ENCODE measurements at places on chromosomes 11 and 22.

DNA sequence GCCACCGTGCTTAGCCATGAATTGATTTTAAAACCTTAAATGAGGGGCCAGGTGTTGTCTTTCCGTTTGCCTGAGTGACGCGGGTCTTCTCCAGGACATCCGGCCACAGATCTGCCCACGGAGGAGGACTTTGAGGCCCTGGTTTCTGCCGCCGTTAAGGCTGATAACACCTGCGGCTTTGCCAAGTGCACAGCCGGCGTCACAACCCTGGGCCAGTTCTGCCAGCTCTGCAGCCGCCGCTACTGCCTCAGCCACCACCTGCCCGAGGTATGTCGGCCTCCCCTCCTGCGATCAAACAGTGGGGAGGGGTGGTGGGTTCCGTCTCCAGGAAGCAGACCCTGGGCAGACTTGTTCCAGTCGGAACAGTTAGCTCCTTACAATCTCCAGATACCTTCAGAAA lies 34.4 kb downstream of the IGHMBP2 start:
- no peak for DNase-seq

DNA sequence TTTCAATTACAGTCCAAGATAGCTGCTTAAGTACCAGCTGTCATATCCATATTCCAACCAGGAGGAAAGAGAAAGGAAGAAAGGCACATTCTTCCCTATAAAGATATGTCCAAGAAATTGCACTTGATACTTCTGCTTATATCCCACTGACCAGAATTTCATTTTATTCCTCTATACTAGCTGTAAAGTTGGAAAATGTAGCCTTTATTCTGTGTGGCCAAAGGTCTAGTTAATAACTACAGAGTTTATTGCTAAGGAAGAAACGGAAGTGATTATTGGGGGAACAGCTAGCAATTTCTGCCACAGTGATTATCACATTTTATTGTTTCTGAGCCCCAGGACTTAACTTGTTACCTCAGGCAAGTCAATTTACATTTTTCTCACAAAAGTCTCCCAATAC lies 213.8 kb downstream of the TTC28 start:
- DNase-seq, result no peak

GRCh38 chr11:62555464-62556107 lies 9.0 kb upstream of the AHNAK start:
- DNase-seq, result no peak

- DNase-seq, result no peak
Measured at GRCh38 chr11:46338636-46338987, 8.7 kb upstream of the DGKZ start.

DNA sequence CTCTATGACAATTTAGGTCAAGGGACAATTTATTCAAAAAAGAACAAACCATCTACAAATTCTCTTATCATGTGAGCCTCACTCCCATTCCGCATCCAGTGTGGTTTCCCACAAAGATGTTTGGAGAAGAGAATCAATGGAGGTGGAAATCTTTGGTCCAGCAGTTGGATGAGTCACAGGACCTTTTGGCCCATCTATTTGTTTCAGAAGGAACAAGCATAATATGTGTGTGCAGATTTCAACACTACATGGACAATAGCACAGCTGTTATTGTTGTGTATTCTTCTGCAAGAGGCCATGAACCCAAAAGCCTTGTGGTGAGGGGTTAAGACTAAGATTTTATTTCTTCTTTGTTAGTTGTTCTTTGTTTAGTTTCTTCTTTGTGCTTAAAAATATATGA lies 61.6 kb downstream of the OR10A6 start:
- no peak for DNase-seq

DNA sequence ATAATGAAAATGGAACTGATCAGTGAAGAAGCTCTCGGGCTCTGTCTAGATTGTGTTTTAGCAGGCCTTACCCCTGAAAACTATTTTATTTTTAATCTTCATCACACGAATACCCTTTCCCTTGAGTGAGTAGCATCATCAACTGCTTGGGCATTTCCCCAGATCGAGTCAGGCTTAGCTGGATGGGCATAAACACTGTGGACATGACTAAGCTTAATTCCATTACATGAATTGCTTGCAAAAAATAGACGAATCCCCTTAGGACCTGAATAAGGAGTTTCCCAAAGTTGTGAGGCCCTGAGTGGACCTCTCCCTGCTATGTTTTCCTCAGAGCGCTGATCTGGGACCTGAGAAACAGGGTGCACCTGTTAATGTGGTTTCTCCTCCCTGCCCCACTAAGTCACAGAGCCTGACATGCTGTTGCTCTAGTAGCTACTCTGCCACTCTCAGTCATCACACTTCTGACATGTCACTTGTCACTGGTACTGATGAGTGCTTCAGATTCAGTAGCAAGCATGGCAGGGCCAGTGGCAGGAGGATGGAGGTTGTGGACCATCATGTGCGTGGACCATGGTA lies 53.5 kb downstream of the ENDOD1 start:
- no peak for DNase-seq

DNA sequence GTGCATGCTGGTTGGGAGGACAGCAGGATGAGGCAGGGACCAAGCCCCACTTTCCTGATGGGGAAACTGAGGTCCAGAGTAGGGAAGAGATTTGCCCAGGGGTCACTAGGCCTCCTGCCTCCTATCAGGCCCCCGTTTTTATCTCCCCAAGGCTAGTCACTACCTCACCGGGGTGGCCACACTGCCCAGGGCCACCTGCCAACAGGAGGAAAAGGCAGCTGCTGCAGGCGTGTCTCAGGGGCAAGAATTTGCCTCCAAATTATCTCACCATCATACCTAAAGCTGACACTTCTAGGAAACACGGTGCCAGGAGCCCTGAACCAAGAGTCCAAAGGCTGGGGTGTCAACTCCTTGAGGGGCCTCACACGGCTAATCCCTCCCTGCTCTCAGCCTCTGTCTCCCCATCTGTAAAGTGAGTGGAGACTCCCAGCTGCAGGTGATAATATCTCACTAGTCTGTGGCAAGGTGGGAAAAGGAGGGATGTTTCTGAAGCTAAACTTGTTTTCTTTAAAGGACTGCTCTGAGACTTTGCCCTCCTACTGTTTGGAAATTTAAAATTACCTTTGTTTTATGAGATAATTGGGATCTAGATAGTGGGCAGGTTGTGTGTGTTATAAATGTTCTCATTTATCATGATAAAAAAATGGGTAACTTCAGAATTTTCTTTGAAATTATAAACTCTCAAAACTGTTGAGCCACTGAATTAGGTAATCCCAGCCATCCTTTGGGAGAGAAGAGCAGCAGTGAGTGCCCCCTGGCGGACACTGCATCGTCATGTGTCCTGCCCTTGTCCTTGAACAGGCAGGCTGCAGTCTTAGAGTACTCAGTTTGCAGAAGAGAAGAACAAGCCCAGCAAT lies 60.0 kb downstream of the MYO7A start:
- DNase-seq, result peak; percentile 66

DNA sequence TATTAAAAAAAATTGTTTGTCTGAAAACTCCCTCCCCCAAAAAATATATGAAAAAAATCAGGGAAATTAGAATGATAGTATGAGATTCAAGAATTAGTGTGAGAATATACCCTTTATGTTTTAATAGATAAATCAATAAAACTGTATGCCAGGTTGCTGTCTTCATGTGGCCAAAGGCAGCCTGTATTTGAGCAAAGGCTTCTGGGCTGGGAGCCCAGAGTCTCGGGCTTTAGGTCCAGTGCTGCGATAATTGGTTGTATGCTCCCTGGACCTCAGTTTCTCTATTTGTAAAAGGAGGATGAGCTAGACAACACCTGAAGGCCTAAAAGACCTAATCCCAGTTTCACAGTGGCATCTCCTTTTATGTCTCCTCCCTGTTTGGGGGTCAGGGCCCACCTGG lies 29.8 kb downstream of the THOC5 start:
- no peak for DNase-seq

- no peak for DNase-seq
Measured at GRCh38 chr11:83249445-83249844, 36.7 kb downstream of the CCDC90B start.

- no peak for DNase-seq
Measured at GRCh38 chr22:22010358-22010757, 27.8 kb upstream of the TOP3B start.

DNA sequence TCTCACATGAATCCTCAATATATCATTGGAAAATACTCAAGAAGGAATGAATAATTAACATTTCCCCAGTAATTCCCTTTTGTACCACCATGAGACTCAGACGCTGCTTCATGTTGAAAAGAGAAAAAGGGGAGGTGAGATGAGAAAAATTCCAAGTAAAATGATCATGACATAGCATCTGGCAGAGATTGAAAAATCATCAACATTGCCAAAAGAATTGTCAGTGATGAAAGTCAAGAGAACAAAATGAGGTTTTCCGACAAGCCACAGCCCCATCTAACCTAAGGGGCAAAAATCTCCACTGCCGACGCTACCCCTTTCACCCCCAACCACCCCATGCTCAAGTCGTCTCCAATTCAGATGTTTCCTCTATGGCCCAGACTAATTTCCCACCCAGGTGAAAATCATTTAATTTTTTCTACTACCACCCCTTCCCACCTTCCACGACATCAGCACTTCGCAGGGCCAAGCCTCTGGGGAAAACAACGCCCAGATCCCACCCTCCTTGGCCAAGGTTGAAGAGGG lies 1.2 kb downstream of the RAB6A start:
- no peak for DNase-seq

GRCh38 chr22:31103899-31104694 lies 3.3 kb downstream of the SELENOM start:
- no peak for DNase-seq

- no peak for DNase-seq
Measured at GRCh38 chr22:49664891-49665290, 162.8 kb downstream of the BRD1 start.

GRCh38 chr11:16791191-16791961 lies 52.9 kb downstream of the C11orf58 start:
- no peak for DNase-seq

GRCh38 chr22:48496987-48497650 lies 1330.6 kb downstream of the BRD1 start:
- no peak for DNase-seq

DNA sequence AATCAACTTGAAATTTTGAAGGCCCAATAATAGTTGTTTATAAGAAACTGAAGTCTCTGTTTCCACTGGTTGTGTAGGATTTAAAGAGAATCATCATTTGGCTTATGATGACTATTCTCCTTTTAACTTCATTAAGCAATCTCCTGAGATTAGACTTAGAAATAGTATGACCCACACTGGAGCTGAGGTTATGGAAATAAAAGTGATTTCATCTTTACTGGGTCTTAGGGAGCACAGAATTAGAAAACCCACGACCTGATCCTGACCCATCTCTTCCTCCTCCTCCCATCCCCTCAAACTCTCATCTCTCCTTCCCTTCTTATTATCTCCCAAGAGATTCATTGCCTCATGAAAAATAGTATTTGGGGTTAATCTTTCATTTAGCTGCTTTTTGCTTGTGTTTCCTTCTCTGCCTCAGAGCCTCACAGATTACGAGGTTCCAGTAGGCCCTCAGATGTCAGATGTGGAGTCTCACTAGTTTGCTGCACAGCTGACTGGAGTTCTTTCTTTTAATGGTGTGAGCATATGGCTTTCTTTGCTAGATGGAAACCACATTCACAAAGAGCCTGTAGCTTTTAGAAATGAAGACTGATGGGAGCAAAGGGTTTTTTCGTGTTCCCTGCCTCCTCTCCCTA lies 85.0 kb downstream of the ALX4 start:
- no peak for DNase-seq

DNA sequence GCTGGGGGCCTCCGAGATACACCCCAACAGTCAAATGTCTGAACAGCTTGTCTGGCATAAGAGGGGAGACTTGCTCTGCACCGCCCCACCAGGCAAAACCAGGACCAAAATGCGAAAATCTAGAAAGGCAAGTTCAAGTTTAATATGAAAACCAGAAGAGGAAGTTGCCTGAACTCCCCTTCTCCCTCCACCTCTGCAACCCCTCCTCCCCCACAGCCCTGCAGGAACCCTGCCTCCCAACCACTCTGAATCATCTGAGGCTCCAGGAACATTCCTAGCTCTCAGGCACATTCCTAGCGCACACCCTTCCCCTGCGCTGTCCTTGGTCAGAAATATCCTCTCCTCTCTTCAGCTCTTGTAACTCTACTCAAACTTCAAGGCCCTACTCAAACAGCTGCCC lies 36.7 kb downstream of the ISX start:
- no peak for DNase-seq

DNA sequence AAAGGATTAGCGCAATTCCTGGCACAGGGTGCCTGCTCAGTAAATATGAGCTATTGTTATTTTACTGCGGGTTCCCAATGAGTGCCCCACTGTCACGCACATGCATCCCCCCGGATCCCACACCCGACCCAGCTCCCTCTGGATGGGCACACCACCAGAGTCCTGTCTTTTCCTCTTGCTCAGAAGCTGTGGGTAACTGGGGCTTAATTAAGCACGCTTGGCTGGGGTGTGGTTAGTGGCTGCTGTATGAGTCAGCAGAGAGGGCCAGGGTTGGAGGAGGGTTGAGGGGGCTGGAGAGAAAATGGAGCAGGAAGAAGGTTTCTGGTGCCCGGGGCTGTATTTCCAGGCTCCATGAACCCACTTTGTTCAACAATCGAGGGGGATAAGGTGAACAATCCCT lies 30.3 kb upstream of the NECTIN1 start:
- no peak for DNase-seq

DNA sequence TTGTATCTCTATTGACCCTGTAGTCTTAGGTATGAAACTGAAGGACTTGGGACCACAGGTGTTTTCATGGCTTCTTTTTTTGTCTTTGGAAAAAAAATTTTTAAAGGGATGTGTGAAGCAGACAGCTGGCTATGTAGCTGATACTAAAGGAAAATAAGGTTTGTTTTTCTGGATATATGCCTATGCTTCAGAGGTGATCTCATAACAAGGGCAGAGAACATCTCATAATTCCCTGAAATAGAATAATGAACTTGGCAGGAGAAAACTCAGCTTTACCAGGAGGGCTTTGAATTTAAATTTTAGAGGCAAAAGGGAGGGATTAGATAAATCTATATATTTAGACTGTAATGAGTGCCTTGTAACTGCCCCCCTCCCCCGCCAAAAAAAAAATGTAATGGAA lies 714.9 kb downstream of the OPCML start:
- DNase-seq, result no peak

DNA sequence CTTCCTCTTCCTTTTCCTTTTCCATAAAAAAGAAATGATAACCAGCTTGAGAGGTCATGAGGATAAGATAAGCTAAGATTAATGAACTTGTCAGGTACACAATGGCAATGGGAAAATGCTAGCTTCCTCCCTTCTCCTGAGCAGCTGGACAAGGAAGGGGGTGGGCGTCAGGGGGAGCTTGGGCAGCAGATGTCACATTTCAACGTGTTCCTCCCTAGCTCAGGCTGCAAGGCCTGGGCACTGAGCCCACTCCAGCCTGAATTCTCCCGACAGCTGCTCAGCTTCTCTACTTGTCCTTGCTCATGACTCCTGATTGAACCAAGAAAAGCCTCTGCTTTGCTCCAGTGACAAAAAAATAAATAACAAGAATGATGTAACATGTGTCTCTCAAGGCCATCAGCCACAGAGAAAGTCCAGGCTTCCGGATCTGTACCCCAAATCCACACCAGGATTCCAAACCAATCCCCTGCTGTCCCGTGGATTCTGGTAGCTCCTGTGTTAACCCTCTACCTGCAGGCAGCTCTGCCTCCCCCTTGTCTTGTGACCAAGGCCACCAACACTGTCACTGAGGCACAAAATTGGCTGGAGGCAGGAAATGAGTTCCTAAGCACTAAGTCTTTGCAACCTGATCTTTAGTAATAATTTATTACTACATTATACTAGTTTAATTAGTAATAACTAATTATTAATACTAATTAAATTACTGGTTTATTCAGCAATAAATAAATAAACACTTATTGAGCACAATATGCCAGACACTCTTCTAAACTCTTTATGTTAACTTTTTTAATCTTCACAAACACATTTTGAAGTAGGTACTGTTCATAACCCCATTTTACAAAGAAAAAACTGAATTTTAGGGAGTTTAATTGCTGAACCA lies 146.5 kb downstream of the CCDC34 start:
- DNase-seq, result no peak

All from smooth muscle cell of the brain vasculature (primary cell).